Endothelial cell (in vitro differentiated cells): ENCODE measurements at places on chromosomes 1 and 21. TPM values are rescaled to one million over a fixed set of nuclear protein-coding genes. Genes with fewer than 3 reads are reported as not detected.
A peak's percentile ranks its signal among the peaks of the same experiment; 100 is the strongest.

GRCh38 chr1:181356505-181357340 is 126.6 kb upstream of the CACNA1E start:
- DNase-seq, result no peak

DNA sequence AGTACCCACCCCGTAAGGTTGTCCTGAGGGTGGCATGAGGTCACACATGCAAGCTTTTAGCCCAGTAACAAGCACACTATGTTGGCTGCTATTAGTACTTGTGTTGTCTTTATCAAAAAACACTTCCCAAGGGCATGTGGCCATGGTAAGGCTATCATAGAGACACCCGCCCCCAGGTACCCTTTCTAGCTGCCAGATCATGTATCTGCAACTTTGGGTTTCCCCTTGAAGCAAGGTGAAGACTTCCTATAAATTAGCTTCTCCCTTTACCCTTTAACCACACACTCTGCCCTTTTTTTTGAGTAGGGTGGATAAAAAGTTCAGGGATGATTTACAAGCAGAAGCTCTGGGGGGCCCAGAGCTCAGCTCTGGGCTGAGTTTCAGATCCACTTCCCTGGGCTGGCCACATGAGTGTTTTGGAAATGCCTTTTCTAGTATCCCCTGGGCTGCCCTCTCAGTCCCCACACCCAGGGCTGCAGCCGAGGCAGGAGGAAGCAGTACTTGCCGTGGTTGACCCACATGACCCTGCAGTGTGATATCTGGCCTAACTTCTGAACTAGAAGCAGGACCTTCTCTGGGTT is 2.0 kb downstream of the ZDHHC18 start:
- DNase-seq, result no peak

- no peak for DNase-seq
Observed at GRCh38 chr21:35614396-35614921, 445.9 kb downstream of the SETD4 start.

DNA sequence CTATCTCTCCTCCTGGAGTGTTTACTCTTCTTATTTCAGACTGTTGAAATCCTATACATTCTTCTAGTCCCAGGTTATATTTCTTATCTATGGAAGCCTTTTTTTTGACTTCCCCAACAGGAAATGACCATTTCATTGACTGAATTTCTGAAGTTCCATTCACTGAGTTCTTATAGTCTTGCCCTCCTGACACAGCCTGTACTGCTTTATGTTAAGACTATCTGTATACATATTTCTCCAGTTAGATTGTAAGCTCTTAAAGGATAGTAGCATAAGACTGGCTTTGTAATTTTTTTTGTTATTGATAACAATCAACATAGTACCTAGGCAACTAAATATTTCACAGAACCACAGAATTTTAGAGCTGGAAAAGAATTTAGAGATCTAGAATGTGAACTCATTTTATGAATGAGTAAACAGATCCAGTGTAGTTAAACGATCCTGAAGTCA is 14.9 kb upstream of the MACF1 start:
- no peak for DNase-seq

Gene PADI2
- 0.28 TPM for total RNA-seq

- peak; percentile 42 for DNase-seq
Observed at GRCh38 chr1:247487057-247487456, 29.2 kb upstream of the OR2B11 start.

DNA sequence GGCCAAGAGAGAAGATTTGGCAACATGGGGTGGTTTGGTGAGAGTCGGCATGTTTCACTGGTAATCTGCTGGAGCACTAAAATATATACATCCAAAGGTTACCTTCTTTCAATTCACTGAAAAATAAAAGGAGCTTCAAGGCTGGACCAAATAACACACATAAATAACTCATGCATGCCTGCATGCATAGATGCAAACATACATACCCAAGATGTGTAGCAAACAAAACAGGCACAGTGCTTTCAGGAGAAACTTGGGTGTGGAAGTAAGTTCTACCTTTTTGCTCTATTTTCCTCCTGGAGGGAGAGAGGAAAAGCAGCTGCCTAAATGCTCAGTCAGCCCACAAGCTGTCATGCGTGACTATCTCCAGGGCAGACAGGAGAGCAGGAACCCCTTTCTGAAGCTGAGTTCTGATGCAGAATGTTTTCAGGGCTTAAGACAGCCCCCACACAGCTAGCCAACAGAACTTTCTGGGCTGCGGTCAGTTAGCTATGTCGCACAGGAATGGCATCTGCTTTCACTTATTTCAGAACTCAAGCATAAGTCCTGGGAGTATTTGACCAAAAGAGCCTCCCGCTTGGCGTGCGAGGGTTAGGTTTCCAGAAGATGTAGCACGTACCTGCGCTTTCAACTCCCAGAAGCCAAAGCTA is 166.2 kb downstream of the TOMM20 start:
- DNase-seq, result no peak

DNA sequence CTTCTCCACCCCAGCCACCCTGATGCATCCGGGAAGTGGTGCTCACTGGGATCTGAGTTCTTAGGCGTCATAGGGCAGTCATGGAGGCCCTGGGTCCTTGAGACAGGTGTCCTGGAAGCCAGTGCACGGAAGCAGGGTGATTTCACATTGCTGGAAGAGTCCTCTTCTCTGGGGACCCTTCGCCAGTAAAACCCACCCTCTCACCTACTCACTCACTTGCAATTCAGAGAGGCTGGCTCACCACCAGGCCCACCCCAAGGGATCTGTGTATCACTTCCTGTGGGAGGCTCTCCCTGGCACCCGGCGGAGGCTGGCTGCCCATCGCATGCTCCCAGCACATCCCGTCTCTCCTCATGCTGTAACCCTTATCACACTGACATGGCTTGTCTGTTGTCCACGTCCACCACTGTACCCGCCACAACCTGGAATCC is 40.2 kb upstream of the EPS8L3 start:
- DNase-seq, result no peak

Gene SZRD1
- 127 TPM for total RNA-seq

DNA sequence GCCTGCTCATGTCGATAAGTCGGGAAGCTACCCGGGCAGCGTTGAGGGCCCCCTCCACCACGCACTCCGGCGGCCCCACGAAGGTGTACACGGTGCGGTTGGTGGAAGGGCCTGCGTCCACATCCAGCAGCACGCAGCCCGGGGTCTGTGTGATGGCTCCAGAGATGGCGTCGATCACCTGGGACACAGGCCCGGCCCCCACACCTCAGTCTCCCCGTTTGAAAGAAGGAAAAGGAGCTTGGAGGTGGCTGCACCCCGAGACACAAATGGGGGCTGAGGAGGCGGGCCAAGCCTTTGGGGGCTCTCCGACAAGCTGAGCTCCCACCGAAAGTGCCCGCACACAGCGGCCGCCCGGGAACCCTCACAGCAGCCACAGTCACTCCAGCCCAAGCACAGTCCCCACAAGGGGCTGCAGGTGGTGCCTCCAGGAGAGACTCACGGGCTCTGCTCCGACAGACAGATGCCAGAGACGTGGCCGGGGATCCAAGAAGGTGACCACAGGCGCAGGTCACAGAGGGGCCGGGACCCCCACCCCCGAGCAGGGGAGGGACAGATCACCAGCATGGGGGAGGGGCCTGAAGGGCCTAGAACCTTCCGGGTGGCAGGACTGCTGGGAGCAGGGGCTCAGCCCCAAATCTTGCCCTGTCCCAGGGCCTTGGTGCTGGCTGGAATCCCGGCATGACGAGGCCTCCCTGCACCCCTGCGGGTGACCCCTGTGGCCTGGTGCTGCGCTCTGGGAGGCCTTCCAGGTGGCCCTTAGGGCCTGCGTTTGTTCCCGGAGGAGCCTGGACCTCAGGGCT is 1.0 kb downstream of the FTCD start:
- DNase-seq, result no peak

Gene LCE1F
- not detected for total RNA-seq

Gene CELA3B
- not detected for total RNA-seq

GRCh38 chr1:186983327-186983726 is 154.6 kb downstream of the PLA2G4A start:
- no peak for DNase-seq

DNA sequence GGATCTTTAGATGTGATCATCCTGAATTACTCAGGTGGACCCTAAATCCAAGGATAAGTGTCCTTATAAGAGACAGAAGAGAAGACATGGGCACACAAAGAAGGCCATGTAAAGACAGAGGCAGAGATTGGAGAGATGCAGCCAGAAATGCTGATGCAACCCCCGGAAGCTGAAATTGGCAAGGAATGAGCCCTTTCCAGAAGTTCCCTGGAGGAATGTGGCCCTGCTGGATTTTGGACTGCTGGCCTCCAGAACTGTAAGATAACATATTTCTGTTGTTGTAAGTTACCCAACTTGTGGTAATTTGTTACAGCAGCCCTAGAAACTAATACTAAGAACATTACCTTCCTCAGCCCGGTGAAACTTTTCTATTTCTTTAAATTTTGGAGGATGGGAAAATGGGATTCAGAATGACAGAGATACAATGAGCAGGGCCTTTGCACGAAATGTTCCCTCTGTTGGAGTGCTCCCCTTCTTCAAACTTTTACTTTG is 11.2 kb upstream of the PLPP3 start:
- no peak for DNase-seq

- DNase-seq, result no peak
Observed at GRCh38 chr1:9281071-9281827, 11.4 kb upstream of the SPSB1 start.

DNA sequence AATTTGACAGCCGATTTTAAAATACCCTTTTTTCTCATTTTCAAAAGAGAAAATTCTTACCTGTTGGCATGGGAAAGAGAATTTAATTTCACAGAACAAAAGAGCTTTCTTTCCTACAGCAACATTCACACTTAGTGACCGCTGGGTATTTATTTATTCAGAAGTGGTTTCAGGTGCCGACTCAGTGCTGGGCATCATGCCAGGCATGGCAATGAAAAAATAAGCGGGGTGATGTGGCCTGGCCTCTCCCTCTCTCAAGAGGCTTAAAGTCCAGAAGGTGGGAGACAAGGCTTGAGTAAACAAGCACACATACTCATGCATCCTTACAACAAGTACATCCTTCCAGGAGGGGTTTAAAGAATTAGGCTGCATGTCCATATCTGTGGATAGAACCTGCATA is 4.1 kb upstream of the PCP4 start:
- DNase-seq, result no peak

Gene RCAN3
- total RNA-seq, result 24.9 TPM

Gene FAM72C
- total RNA-seq, result 2.5 TPM

Gene ROR1
- total RNA-seq, result 6.7 TPM

DNA sequence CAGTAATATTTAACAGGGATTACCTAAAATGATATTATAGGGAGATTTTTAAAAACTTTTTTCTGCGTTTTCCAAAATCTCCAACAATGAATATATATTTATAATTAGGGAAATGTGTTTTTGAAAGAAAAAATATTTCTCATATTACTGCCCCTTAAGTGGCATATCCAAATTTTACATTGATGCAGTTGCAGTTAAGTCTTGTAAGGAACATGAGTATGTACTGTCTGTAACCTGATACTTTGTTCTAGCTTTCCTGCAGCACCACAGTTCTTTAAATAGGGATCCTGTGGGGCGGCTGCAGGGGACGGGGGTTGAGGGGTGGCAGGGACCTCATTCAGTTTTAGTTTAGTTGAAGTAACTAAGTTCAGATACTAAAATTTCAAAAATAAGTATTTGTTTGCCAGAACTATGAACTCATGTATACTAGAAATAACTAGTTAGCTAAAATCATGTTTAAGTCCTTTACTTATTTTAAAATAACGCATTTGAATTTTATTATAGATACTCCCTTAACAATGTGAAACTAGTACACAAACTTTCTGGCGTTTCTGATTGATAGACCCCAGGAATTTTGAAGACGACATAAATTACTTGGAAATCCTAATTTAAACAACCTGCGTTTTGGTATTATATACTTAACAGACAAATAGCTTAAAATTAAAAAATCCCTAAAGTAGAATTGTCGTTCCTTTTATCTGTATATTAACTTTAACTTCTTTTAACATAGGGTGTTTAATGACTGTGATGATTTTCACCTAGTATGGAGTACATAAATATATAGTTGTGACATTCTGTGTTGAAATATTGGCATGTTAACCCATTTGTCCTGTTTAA is 639 bp upstream of the DNAJB4 start:
- DNase-seq, result peak; percentile 57

DNA sequence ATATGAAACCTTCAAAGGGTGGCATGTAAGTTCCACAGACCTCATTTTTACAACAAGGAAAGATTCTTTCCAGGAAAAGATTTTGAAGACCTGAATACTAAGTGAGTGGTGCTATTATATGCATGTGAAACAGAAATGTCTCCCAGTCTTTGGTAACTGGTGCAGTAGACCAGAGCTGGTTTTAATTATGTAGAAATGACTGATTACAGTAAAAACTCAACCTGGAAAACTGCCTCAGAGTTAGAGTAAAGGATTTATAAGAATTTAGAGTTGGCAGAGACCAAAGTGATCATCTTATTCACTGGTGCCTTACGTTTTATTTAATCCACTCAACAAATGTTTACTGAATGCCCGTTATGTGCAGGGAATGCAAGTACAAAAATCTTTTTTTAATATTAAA is 30.2 kb upstream of the LRRC8D start:
- no peak for DNase-seq

GRCh38 chr1:70719154-70719553 is 308.1 kb downstream of the CTH start:
- DNase-seq, result no peak

Gene CTH
- 20.2 TPM for total RNA-seq

DNA sequence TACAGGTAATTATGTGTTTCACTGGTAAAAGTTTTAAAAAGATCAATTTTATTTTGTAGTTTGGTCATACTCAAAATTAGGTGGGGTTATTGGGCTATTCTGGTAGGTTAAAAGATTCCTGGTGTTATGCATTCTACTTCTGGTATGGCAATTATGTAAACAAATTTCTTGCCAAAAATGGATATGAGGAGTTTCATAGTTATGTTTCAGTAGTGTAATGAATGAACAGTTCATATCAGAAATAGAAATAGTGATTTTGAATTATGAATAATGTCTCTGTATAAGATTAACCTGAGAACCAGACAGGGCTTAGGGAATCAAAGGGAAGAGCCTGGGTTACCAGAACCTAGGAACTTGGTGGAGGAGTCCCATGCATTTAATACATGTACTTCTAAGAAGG is 15.9 kb downstream of the ATF6 start:
- DNase-seq, result no peak

- no peak for DNase-seq
Observed at GRCh38 chr1:226919587-226919986, 20.5 kb upstream of the COQ8A start.

- no peak for DNase-seq
Observed at GRCh38 chr1:206971029-206971655, 882 bp upstream of the FCAMR start.

DNA sequence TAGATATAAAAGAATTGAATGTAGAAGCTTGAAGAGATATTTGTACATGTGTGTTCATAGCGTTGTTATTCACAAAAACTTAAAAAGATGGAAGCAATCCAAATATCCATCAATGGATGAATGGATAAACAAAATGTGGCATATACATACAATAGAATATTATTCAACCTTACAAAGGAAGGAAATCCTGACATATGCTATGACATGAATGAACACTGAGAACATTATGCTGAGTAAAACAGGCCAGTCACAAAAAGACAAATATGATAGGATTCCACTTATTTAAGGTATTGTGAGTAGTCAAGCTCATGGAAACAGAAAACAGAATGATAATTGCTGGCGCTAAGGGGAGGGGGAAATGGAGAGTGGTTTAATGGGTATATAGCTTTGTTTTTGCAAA is 47.0 kb upstream of the DYRK1A start:
- no peak for DNase-seq

Gene FCMR
- 8.4 TPM for total RNA-seq
